ENCODE measurements at places on chromosomes 16 and 17.

- no peak for DNase-seq
Observed at GRCh38 chr16:80778703-80779102, 25.7 kb downstream of the CDYL2 start.

DNA sequence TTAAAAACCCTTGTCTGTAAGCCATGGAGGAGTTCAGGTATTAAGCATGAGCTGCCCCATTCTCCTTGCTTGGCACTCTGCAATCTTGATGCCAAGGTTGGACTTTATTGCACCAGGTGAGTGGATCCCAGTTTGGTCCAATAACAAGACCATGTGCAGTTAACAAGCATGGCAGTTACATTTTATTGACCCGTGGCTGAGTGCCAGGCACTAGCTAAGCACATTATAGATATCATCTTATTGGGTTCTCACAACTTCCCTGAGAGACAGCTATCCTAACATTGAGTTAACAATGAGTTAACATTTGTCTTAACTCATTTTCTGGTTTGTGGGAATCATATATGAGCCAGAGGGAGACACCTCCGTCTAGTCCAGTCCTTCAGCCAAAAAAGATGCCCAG lies 21.8 kb downstream of the LYRM9 start:
- DNase-seq: no peak

DNA sequence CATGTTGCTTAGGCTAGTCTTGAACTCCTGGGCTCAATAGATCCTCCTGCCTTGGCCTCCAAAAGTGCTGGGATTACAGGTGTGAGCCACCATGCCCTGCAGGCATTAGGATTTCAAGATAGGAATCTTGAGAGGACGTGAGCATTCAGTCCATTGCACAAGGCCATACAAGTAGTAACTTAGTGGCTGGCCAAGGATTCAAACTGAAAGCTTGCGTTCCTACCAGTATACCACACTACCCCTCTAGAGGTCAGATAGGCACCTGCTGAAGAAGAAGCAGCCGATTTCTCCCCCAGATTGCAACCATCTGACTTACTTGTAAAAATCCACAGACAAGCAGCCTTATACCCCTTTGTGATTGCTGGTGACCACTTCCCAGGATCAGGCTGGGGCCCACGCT lies 80.9 kb downstream of the CACNG3 start:
- DNase-seq: no peak

GRCh38 chr16:51773071-51773890 lies 622.2 kb upstream of the SALL1 start:
- no peak for DNase-seq

DNA sequence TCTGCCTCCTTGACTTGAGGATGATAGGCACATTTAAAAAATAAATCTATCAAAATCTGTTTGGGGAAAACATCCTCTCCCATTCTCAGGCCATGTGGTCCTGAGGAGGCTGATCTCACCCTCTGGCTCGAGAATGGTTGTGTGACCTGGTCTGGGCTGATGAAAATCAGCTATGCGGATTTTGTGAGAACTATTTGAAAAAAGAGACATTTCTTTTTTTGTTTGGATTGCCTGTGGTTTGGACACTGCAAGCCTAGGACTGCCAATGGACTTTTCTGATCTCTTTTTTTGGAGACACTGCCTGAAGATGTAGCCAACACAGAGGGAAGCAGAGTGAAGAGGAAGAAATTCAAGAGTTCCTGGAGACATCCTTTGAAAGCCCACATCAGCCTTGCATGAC lies 145.9 kb downstream of the HS3ST3B1 start:
- no peak for DNase-seq

- peak; percentile 43 for DNase-seq
Observed at GRCh38 chr17:49861150-49861884, 13.4 kb upstream of the TAC4 start.

GRCh38 chr16:66923247-66923731 lies 2.0 kb downstream of the RRAD start:
- DNase-seq: peak; percentile 58

GRCh38 chr17:78669975-78670518 lies 92.9 kb upstream of the DNAH17 start:
- no peak for DNase-seq

DNA sequence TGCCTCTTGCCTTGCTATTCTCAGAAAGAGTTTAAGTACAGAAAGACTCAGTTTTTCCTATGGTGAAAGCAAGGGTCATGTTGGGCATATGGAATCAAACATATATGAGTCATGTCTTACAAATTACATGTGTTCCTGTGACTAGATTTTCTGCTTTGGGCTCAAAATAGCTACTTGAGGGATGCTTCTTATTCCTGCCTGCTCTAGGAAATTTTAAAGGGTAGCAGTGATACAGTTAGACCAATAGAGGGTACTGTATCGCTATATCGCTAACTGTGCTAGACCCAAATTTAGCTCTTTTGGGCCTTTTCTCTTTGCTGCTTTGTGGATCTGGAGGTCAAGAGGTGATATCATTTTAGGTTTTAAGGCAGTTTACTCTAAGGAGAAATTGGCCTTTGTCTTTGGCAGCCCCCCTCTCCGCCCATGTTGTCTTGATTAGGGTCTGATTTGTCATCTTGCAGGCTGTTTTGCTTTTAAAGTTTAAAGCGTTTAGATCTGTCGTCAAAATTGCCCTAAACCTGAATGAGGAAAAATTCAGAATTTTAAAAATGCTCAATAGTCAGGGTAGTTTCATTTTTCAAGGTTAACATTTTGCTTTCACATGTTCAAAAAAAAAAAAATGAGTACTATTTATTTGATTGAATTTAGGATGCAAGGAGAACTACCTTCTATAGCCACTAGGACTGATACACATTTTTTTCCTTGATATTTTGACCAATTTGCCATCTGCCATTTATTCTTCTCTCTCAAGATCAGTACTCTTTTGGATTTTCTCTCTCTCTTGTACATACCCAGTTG lies 8.8 kb downstream of the NFATC3 start:
- DNase-seq: no peak

DNA sequence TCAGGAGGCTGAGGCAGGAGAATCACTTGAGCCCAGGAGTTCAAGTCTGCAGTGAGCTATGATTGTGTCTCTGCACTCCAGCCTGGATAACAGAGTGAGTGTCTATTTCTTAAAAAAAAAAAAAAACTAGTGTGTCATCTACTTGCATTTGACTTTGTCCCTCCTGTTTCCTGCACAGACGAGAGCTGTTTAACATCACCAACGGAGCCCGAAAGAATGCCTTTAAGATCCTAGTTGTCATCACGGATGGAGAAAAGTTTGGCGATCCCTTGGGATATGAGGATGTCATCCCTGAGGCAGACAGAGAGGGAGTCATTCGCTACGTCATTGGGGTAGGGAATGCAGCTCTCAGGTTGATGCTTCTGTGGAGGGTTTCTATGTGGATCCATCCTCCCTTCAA lies 13.4 kb downstream of the ITGAM start:
- no peak for DNase-seq

DNA sequence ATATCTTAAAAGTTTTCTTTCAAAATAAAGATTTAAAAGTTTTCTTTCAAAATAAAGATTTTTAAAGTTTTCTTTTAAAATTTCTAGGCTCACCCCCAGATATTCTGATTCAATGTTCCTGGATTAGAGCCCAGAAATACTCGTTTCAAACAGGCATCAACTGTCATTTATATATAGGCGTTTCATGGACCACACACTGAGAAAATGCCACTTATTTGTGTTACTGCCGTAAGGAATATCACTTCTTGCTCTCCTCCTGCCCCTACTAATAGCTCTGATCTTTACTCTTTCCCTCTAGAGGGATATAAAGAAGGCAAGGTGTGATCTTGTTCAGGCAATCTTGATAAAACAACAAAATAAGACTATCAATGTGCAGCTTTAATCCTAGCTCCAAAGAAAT lies 1324.1 kb downstream of the CDH8 start:
- no peak for DNase-seq

DNA sequence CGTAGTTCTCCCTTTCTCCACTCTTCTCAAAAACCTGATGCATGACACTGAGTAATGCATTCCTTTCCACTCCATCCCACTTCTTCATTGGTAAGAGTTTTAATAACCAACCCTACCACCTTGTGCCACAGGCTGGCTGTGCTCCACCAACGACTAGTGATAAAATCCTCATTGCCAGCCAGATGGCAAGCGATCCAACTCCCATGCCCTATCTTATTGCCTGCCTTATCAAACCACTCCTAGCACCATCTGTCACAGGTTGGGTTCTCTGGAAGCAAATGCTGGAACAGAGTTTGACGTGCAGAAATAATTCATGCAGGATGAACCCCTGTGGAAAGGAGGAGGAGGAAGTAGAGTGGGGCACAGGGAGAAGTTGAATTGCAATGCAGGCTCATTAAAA lies 99.5 kb downstream of the CHD9NB start:
- DNase-seq: no peak
